ENCODE measurements at places on chromosomes 7 and 10.
A peak's percentile ranks its signal among the peaks of the same experiment; 100 is the strongest.

GRCh38 chr7:116525298-116525912 lies 569 bp downstream of the CAV1 start:
- peak; percentile 42 for DNase-seq

GRCh38 chr7:114885836-114886235 lies 36.1 kb upstream of the MDFIC start:
- DNase-seq: no peak

GRCh38 chr10:101397140-101397539 lies 43.2 kb downstream of the BTRC start:
- DNase-seq: peak; percentile 46

- no peak for DNase-seq
Observed at GRCh38 chr10:116761883-116762282, 19.5 kb upstream of the HSPA12A start.

DNA sequence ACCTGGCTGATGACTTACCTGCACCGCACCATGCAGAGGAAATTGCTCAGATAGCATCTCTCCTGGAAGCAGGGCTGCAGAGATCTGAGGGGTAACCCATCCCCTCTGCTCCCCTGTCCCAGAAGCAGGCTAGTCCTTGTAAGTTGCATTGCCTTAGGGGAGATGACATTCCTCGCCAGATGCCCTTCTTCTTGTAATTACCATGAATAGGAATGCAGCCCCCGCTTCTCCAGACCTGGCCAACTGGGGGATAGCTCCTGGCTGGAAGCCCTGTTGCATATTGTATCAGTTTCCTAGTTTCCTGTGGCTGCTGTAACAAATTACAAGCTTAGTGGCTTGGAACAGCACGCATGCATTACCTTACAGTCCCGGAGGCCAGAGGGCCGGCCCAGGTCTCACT lies 47.5 kb upstream of the EN2 start:
- DNase-seq: no peak

GRCh38 chr7:39453743-39454355 lies 112.4 kb upstream of the YAE1 start:
- DNase-seq: peak; percentile 74

DNA sequence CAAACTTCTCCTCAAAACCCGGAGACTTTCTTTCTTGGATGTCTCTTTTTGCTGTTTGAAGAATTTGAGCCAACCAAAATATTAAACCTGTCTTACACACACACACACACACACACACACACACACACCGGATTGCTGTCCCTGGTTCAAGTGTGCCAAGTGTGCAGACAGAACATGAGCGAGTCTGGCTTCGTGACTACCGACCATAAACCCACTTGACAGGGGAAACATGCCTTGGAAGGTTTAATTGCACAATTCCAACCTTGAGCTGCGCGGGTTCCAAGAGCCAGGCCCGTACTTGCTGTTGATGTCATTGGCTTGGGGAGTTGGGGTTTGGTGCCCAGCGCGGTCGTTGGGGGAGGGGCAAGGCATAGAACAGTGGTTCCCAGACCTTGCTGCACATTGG lies 1.7 kb downstream of the EGFR start:
- no peak for DNase-seq

GRCh38 chr10:46198516-46198915 lies 88.3 kb upstream of the ANTXRL start:
- no peak for DNase-seq

- no peak for DNase-seq
Observed at GRCh38 chr7:135001390-135002165, 15.3 kb downstream of the AGBL3 start.

DNA sequence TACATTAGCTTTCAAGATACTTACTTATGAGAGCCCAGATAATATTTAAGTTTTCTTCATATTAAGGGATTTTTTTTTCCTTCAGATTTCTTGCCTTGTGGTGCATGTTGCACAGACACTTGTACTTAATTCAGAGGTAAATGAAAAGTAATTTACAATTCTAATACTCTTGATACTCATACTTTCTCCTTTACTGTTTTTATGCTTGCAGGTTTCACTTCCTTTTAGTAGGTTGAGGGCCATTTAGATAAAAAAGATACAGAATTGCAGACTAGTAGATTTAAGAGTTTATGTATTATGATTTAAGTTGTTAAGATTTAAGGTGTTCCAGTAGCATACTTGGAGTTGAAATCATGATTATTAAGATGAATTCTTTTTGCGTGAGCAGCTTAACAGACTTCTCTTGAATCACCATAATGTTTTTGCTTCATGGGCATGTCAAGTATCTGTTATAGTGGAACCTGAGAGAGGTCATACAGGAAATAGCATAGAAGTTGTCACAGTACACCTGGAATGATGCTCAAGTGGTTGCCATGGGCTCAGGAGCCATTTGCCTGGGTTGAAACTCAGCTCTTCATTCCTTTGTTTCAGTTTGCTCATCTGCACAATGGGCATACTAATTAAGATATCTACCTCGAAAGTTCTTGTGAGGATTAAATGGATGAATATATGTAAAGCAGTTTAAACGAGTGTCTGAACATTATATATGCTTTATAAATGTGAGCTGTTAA lies 174.8 kb upstream of the PRPS1L1 start:
- DNase-seq: no peak

GRCh38 chr10:69911613-69912528 lies 110.2 kb downstream of the COL13A1 start:
- no peak for DNase-seq

DNA sequence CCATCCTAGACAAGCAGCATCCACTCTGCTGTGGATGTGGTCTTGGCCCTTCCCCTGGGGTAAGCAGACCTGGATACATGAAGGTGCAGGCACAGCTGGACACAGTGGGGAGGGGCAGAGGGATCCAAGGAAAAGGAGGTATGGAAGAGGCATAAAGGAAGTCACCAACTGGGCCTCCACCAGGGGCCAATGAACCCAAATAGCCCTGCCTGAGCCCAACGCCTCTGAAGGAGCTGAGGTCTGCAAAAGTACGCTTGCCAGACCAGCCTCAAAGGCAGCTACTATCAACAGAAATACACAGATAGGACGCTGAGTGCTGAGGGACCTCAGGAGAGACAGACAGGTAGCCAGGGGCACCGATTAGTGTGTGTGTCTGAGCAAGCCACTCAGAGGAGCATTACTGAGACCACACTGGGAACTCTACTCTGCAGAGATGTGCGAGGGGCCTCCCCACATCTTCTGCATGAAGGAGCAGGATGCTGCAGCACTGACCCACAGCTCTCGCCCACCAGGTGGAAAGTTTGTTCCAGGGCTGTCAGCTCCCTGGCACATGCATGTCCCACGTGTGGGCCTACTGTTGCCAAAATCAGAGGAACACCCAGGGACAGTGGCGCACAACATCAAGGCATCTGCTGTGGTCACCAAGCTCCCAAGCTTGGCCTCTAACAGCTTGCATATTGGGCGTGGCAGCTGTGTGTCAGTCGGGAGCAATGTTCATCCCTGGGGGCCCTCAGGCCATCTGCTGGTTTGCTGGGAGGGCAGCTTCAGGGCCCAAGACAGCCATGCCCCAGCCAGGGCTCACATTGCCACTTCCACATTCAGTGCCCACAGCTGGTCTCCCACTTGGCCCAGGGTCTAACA lies 40.0 kb downstream of the MKI67 start:
- no peak for DNase-seq

DNA sequence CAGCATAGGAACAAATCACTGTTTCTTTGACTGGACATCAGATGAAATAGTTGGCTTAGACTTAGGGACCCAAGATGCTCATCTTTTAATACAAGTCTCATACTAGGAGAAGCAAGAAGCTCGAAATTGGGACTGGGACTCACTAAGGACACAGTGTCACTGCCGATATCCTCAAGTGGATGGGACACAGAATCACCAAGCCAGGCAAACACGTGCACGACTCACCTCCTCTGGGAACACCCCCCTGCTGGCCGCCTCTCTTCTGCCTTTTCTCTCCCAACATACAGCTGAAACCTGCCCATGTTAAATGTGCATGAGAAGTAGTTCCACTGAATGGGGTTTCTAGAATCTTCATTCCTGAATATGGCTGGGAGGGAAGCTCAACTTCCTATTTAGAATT lies 106.6 kb upstream of the FAM204A start:
- no peak for DNase-seq

- no peak for DNase-seq
Observed at GRCh38 chr10:44511166-44511565, 126.3 kb upstream of the CXCL12 start.

GRCh38 chr7:157807510-157807909 lies 470.7 kb downstream of the DNAJB6 start:
- no peak for DNase-seq
